ENCODE measurements at places on chromosomes 16 and 17.

DNA sequence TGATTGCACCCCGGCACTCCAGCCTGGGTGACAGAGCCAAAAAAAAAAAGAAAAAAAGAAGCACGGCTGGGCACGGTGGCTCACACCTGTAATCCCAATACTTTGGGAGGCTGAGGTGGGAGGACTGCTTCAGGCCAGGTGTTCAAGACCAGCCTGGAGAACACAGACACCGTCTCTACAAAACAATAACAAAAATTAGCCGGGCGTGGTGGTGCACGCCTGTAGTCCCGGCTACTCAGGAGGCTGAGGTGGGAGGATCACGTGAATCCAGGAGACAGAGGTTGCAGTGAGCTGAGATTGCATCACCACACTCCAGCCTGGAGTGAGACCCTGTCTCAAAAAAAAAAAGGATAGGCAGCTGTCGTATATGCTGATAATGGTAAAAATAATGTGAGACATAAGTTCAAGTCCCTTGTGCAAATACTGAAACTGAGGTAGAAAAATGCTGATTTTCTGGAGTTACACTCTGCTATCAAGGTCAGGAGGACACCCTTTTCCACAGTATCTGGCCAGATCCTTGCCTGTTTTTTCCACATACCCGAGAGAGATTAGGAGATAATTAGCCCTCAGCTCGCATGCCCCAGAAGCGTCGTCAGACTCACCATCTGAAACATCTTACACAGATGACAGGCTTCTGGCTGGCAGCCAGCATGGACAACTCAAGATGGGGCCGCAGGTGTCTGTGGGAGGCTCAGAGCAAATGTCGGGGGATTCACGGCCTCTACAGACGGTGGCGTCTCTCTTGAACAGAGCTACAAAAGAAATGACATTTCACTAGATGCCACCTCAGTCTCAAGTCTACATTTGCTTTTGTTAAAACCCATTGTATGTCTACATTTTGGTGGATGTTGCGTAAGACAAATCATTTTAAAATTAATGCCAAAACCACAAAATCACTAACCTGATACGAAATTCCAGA, 36.8 kb downstream of the WDR45B start:
- no peak for DNase-seq

DNA sequence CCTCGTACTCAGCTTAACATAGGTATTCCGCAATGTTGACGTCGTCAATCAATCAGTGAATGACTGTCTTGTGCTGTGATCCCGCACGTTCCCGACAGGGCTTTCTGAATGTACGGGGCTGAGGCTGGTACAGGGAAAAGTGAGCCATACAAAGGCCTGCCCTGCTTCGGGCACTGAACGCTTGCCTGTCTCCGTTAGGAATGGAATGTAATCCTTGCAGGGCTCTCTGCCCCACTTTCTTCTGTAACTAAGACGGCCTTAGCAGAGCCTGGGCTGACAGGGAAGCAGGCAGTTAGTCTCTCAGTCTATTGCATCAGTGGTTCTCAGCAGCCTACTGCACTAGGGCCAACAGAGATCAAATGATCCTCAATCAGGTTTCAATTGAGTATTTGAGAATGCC, 16.2 kb upstream of the MYH3 start:
- DNase-seq, result no peak

- DNase-seq, result no peak
Measured at GRCh38 chr16:85326113-85326793, 214.0 kb upstream of the CIBAR2 start.

GRCh38 chr17:44623070-44623725, 33.1 kb upstream of the MEIOC start:
- DNase-seq, result no peak

GRCh38 chr16:79918916-79919315, 318.4 kb upstream of the MAF start:
- DNase-seq, result no peak

- no peak for DNase-seq
Measured at GRCh38 chr17:81340607-81341515, 45.8 kb upstream of the SLC38A10 start.

GRCh38 chr16:11459722-11460121, 114.5 kb downstream of the RMI2 start:
- no peak for DNase-seq

DNA sequence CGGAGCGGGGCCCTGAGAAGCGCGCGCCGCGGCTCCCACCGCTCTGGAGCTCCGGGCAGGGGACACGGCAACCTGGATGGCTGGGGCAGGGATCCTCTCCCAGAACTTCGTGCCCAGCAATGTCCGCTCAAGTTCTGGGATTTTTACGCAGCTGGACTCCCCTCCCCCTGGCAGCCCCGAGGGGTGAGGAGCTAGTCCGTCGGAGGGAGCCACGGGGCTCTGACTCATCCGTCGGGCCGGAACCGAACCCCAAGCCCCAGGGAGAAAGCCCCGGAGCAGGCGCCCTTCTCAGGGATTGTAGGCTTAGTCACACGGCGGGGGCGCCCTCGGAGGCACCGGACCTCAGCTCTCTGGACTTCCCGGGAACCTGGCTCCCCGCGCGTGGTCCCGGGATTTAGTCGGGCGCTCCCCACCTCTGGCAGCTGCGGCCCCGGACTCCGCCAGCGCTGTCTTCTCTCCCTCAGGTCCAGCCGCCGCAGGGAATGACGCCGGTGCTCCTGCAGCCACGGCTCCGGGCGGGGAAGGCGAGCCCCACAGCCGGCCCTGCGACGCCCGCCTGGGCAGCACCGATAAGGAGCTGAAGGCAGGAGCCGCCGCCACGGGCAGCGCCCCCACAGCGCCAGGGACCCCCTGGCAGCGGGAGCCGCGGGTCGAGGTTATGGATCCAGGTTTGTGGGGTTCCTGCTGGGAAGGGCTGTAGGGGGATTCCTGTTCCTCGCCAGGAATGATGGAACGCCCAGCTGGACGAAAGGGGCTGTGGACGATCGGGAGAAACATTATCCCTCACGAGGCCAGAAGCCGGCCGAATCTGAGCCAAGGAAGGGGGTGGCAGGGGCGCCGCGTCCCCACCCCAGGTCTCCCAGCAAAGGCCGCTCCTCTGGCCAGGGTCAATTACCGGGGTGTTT, 830 bp downstream of the SPHK1 start:
- peak; percentile 31 for DNase-seq

DNA sequence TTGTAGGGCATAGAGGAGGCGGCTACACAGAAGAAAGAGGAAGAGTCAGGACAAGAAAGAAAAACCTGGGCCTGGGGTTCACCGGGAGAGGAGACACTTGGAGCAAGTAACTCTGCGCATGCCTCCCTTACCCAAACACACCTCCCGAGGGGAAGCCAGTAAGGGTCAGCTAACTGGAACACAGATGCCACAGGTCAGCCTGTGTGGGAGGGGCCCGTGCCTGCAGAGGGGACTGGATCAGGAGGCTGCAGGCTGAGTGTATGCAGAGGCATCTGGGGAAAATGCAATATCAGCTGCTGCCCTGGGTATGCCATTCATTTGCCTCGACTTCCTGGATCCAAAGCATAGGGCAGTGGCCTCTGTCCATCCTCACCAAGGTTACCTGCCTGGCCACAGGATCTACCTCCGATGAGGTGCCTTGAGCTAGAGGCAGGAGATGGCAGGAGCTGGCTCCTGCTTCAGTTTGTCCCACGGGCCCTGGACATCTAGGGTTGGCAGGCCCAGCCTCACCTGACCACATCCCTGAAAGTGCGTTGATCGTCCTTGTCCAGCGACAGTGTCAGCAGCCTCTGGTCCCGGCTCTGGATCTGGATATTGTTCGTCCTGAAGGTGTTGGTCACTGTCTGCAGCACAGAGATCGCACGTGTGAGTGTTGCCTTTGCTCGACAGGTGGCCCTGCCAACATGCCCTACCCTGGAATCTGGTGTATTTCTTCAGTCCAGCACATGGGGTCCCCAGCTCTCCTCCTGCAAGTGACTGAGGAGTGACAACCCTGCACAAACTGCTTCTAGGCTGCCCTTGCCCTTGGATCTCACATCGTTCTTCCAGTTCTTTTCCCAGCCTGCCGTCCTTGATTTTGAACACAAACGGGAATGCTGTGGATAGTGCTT, 4.6 kb upstream of the MFSD6L start:
- DNase-seq, result no peak

GRCh38 chr17:4006165-4006589, 41.9 kb upstream of the ATP2A3 start:
- DNase-seq, result no peak

- no peak for DNase-seq
Measured at GRCh38 chr17:39634384-39634871, 2.5 kb upstream of the STARD3 start.

DNA sequence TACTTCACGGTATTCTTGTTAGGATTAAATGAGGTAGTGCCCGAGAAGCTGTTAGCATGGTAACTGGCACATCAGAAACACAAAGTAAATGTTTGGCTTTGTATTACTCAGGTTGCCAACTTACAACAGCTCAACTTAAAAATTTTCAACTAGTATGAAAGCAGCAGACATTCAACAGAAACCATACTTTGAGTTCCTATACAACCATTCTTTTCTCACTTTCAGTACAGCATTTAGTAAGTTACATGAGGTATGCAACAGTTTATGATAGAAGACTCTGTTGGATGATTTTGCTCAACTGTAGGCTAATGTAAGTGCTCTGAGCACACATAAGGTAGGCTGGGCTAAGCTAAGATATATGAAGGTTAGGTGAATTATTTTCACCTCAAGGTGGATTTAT, 7.7 kb downstream of the CENPN start:
- DNase-seq, result no peak

GRCh38 chr16:1543085-1543896, 9.8 kb downstream of the TMEM204 start:
- DNase-seq, result peak; percentile 53

GRCh38 chr17:51941272-51941671, 217.2 kb downstream of the CA10 start:
- DNase-seq, result no peak

All from stimulated activated CD4-positive, alpha-beta T cell treated with anti-CD3 and anti-CD28 coated beads, Interleukin-2, amount 100 ng/mL, for 4 hours (primary cell).